ENCODE measurements at places on chromosomes 5 and 9.
A peak's percentile ranks its signal among the peaks of the same experiment; 100 is the strongest.

DNA sequence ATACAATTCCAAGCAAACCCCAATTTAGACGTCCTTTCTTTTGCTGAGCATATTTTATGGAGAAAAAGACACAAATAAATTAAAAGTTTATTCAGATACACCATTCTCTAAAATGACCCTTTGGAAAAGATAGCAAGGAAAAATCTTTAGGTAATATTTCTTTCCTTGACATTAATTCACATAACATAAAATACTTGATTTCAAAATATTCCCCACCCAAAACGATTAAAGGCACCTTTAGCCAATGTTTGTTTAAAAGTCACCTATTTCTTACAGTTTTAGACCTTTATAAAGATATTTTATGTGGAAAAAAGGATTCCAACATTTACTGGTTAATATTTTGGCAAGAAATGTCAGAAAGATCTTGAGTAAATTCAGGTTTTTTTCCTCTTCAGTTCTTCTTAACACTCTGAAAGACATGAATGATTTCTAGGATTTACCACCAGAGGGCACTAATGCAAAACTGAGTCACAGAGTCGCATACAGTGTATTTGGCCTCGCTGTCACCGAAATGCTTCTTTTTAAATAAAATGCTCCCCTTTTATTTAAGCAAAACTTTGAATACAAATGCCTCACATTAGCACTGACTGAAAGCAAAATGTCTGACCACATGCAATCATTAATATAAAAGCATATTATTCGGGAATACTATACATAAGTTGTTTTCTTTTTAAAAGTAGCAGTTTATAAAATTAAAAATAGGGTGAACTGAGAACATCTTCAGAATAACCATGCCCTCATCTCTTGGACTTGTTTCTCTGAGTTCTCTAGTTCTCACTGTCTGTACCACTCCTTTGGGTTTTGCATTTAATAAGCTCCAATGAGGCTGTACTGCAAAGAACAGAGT, 122.5 kb downstream of the SLC1A3 start:
- no peak for DNase-seq

GRCh38 chr9:137575364-137575715, 3.4 kb downstream of the DPH7 start:
- no peak for DNase-seq

GRCh38 chr5:10689391-10690081, 71.5 kb downstream of the DAP start:
- no peak for DNase-seq

DNA sequence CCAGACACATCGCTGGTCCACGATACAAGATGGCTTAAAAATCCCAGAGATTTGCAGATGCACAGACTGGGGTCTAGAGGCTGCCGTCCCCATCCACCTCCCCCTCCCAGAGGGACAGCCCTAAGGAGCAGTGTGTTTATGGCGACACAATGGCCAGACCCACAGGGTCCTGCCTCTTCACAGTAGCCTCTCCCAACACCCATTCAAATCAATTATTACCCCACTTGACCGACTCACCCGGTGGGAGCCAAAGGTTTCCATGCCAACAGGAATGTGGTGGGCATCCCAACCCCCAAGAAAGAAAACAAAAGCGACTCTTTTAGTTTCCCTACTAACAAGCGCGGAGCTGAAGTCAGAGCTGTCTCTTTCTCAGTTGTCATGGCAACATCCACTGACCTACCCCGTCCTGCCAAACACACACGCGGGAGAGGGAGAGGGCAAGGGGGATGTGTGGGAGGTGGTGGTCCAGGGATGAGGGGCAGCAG, 209.0 kb downstream of the TTLL11 start:
- DNase-seq, result no peak

DNA sequence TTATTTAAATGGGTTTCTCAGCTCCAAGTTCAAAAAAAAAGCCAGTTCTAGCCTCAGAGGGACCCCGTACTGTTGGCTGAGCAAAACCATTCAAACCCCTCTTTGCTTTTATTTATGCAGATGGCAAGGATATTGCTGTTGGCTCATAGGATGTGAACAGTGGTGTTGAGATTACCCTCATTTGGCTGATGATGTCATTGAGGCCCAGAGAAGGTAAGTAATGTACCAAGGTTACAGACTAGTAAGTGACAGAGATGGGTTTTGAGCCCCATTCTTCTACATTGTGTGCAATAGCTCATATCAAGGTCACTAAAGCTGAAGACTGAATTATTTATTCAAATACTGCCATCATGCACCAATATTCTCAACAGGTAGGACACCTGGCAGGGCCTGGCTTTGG, 122.2 kb upstream of the PCA3 start:
- DNase-seq, result no peak

GRCh38 chr9:8254541-8254940, 455.0 kb upstream of the DMAC1 start:
- no peak for DNase-seq

DNA sequence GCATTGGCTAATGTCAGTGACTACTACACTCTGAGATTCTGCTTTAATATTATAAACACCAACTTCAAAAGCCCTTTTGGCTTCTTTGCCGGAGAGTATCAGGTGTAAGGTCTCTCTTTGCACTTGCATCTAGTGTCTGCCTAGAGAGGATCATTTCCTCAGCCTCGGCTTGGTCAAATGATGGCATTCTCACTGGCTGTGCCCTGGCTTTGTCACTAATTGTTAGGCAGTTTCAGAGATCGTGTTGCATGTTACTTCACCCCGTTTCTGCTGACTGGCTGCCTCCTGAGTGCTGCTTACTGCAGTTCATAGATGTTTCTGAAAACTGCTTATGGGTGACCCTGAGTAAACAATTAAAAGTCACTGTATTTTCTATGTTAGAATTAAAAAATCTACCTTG, 48.8 kb downstream of the SLC1A3 start:
- no peak for DNase-seq

DNA sequence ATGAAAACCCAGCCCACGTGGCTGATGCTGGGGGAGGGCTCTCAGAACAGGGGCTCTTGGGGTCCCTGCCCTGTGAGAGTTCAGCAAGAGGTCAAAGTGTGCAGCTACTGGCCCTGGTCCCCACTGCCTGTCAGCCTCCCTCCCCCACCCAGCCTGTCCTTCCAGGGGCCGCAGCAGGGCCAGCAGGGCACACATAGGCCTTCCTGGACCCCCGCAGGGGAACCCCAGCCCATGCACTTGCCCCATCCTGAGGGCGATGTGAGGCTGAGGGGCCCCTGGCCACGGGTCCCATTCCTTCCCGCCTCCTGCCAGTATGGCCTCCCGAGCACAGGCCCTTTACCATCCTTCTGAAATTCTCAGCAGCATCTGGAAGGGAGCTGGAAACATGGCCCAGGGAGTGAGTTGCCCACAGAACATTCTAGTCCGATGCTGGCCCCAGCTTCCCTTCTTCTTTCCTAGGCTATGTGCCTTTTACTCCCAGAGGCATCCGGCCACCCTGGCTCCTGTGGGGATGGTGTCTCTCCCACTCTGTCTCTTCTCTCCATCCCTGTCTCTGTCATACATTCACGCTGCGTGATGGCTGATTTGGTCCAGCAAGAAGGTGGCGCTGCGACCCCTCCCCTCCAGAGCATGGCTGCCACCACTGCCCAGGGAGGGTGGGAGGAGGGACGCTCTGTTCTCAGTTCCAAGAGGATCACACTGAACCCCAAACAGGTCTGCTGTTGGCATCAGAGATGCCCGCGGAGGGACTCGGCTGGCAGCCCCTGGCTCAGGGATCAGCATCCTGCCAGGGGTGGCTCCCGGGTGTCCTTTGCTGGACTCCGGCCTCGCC, 19.6 kb downstream of the MRPL36 start:
- DNase-seq, result peak; percentile 60

GRCh38 chr5:121138495-121138907, 674.4 kb downstream of the PRR16 start:
- DNase-seq, result no peak

DNA sequence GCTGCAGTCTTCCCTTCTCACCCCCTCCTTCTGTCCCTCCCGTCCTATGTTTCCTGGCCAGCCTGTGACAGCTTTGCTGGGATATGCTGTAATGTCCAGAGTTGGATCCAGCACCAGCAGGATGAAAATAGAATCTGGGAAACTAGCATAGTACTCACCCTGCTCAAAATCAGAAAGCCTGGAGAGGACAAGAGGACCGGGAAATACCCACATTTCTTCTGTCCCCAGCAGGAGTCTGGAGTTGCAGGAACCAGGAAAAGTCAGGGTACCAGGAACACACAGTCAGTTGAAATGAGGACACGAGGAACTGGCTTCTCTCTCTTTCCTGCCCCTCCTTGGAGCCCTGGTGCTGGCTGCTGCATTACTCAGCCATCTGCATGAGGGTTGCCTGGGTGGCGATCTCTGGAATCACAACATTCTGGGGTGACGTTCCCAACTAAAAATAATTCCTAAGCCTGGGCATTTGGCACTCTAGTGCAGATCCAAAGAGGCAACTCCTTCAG, 59.6 kb upstream of the NFIL3 start:
- DNase-seq, result no peak

DNA sequence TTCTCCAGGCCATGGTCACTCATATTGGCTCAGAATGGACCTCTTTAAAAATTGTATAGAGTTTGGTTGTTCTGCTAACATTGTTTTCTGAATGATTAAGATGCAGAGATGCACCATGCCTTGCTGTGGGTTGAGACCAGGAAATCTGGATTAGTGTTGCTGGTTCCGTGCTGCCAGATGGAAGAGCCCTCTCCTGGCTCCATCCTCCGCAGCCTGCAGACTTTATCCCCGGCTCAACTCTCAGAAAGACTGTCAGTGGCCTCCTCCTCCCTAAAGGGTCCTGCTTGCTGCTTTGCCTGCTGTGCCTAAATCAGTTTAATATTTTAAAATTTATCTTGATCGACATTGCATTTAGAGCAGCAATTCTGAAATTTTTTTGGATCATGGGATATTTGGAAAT, 196.7 kb downstream of the TENT4A start:
- no peak for DNase-seq

GRCh38 chr5:30341466-30341865, 852.0 kb upstream of the CDH6 start:
- DNase-seq, result no peak

GRCh38 chr5:123545506-123545905, 33.5 kb downstream of the CSNK1G3 start:
- no peak for DNase-seq

All from posterior vena cava (tissue), 2 donors.